ENCODE measurements at places on chromosomes 7 and 10. TPM values are rescaled to one million over a fixed set of nuclear protein-coding genes. Genes with fewer than 3 reads are reported as not detected.

The GSTO2 gene
- 1.3 TPM for total RNA-seq

The ABCB1 gene
- total RNA-seq, result 1.4 TPM

The SEC31B gene
- 54.2 TPM for total RNA-seq

The NPSR1 gene
- not detected for total RNA-seq

The SUN3 gene
- not detected for total RNA-seq

The LRRC18 gene
- total RNA-seq, result not detected

The DOCK1 gene
- total RNA-seq, result 1.5 TPM

DNA sequence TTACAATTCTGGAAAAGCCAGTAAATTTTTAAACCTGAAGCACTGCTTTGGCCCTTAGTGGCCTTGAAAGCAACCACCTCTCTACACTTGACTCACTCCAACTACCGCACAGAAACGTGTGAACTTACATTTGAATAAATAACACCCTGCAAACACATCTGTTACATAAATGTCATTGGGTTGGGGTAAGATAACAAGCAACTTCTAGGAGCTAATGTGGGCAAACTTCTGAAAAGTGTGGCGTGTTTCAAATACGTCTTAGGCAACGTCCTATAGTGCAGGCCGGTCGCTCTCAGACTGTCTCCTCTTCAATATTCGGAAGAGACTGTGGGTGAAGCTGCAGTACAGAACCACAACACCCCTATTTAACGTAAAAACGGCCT, 474 bp downstream of the ORC5 start:
- peak; percentile 69 for DNase-seq

DNA sequence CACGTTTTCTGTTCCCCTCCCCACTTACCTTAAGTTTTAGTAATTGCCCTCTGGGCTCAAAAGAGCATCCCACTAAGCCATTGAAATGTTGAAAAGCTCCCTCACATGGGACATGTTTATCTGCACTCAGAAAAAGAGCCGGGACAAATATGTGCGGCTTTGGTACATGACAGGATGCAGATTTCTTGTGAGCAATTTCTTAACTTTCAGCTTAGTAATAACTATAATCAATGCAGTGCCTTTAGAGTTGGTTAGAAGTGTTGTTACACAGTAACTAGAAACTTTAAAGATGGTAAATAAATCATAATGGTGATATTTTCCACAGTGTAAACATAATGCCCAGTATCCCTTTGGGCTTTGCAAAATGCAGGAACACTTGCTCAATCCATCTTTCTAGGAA, 89.2 kb downstream of the ZNF365 start:
- no peak for DNase-seq

DNA sequence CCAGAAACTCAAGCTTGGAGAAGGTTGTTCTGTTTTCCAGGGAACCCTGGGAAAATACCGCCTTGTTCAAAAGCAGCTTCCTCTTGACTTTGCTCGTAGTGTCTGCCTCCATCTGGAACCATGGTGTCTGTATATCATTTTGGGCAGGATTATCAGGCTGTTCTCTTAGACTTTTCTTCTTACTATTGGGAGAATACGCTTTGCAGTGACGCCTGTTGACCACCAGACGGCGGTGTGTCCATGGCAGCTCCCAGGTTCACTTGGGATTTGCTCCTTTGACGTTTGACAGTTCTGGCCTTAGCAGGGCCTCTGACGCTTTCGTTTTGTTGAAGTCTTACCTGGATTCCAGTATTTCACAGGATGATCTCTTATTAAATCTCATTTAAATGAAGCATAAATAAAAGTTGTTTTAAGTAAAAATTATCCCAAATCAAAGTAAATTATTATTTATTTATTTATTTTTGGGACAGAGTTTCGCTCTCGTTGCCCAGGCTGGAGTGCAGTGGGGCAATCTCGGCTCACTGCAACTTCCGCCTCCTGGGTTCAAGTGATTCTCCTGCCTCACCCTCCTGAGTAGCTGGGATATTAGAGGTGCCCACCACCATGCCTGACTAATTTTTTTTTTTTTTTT, 41.8 kb upstream of the GJD4 start:
- peak; percentile 81 for DNase-seq

GRCh38 chr10:24152270-24152669, 56.7 kb upstream of the KIAA1217 start:
- DNase-seq, result no peak

DNA sequence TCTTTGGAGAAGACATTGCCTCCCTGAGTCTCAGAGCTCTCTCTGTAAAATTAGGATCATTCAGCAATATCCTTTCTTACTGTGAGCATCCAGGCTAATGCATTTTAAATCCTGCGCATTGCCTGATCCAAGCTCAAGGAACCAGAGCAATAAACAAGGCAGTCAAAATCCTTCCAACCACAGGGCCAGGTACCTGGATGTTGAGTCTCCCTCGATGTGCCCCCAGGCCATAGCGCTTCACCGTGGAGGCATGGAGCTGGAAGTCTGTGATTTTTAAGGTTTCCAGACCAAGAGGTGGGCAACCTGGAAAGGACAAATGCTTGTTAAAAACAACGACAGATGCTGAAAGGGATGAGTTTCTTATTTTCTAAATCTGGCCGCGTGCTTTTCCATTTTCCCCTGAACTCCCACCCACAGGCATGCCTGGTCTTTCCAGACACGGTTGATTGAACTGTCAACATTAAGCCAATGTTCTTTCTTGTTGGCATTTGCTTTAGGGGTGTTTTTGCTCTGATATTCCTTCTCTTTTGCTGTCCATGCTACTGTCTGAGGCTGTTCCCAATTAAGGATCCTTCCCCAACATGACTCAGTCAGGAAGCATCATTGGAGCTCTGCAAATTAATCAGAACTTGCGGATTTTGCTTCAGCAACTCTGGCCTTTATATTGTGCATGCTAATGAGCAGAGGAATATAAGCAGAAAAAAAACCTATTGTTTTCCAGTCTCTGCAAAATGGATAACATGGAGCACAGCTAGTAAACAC, 29.0 kb downstream of the CPXM2 start:
- DNase-seq, result no peak

DNA sequence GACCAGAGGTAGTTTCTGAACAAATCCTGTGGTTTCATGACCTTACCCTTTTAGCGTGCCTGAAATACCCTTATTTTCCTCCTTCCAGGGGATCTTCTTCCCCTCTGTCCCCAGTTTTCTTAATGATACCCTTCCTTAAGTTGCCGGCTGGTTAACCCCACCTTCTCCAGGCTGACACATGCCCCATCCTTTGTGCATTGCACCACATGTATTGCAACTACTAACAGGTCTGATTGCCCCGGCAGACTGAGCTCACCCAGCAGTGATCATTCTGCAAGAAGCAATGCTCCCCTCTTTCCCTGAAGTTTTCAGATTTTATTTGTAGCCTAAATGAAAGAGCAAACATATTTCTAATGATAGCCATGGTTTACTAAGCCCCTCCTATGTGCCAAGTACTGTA, 108.2 kb downstream of the HIP1 start:
- peak; percentile 45 for DNase-seq
